Cardiac septum (tissue), 1 donor: ENCODE measurements at places on chromosomes 12 and 14.

DNA sequence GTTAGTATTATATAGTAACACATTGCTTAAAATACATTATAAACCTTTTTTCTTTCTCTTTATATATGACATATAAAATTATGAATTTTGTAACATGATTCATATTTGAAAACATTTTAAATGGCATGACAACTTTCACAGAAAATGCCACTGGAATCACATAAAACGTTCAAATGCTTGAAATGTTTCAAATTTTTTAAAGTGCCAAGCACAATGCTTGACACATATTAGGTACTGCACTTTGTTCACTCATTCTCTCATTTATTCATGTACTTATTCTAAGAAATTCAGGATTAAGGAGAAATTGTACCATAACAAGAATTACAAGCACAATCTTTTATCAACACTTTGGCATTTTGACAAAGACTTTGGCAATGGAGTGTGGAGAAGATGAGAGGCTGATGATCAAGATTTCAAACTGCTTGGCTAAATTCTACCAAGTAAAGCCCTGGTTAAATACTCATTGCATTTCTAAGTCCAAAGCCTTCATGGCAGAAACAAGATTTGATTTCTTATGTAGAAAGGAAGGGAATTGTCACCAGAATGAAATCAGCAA lies 232.2 kb downstream of the C12orf50 start:
- DNase-seq: no peak

DNA sequence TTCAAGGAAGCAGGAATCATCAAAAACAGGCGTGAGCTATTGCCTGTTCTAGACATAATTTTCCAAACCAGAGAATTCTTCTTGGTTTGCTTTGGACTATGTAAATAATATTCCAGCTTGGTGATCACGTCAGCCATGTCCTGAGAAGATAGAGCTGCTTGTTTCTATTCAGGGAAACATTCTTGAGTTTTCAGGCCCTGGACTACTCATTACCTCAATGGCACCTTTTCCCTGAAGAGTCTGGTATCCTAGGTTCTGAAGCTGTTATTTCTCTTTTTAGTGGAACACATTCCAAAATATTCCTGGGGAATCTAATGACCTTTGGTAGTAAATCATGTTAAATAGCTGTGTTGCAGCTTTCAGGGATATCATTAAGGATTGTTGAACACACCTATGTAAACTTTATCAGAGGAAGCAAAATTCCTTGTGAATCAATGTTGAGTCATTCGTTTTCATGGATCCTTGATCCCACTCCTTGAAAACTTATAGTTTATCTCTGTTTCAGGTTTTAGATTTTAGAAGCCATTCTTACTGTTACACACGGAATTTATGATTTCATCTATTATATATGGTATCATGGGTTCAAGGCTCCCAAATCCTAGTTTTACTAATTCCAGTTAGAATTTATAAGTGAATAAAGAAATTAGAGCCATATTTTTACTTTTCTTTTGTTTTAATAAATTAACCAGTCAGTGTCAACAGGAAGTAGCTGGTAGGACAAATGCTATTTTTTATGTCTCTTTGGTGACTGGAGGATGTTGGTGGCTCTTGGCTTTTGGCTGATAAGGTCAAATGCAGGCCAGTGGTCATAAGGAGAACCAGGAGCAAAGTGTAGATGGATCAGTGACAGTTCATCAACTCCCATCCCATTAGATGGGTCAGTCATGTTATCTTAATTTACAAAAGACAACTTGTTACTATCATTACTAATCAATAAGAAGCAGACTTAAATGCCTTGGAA lies 380.1 kb downstream of the ZFP36L1 start:
- DNase-seq: no peak

- no peak for DNase-seq
These were observed 2.1 kb upstream of the PTPRQ start for GRCh38 chr12:80441921-80442320.

DNA sequence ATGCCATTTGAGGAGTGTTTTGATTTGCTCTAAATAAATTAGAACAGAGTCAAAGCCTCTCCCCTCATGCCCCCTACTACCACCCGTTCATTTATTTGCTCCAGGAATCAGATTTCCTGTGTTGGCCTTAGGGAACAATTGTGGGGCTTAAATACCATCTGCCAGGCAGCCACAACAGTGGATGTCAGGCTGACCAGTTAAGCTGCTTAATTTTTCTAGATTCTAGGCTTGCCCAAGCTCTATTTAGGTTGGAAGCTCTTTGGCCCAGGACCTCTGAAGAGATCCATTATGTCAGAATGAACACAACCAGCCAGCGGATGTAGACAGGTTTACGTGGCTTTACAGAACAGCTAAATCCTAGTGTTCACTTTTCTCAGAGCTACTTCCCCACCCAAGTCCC lies 1.0 kb upstream of the TIMELESS start:
- no peak for DNase-seq

DNA sequence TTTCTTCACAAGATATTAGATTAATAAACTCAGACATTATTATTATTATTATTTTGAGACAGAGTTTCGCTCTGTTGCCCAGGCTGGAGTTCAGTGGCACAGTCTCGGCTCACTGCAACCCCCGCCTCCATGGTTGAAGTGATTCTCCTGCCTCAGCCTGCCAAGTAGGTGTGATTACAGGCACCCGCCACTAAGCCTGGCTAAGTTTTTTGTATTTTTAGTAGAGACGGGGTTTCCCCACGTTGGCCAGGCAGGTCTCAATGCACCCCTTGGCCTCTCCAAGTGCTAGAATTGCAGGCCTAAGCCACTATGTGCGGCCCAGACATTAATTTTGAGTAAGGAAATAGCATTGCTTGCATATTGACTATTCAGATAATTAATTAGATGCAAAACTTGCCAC lies 554.9 kb upstream of the LRFN5 start:
- no peak for DNase-seq

DNA sequence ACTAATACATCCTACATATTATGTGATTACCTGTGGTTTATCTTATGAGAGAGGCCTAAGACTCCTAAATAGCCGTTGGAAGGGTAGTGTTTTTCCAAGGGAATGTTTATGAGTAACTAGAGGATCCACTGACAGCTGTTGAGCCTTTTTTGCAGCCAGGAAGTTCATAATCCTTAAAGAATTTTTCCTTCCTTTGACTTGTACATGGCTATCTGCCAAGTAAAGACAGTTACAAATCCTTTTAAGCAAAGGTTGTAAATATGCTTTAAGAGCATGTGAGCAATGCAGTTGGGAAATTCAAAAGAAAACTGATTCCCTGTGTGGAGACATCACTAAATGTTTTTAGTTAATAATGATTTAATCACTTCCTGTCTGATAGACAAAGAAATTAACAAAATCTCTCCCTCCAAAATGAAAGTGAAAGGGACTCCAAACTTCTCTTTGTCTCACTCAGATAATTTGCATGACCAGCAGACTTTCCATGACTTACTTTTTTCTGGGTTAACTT lies 333.8 kb downstream of the PDZRN4 start:
- DNase-seq: no peak

GRCh38 chr14:93346926-93347721 lies at the start of gene COX8C:
Gene COX8C (plus strand): TSS chr14:93347182. CDS start chr14:93347269, 87 bp downstream.
- no peak for DNase-seq

DNA sequence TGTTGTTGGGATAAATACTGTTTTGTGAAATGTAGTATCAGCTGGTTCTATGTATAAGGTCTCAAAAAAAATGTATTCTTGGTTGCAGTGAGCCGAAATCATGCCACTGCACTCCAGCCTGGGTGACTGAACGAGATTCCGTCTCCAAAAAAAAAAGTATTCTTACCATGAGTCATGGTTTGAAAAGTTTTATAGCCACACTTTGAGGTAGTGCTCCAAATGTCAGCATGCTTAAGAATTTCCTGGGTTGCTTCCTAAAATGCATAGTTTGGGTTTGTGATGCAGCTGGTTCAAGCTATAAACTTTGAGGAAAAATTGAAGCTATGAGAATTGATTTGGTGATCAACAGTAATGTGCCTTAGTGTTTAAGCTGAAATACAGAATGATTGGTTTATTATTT lies 48.0 kb downstream of the ETNK1 start:
- no peak for DNase-seq

- DNase-seq: no peak
These were observed 651.1 kb upstream of the TBX3 start for GRCh38 chr12:115335048-115335447.

DNA sequence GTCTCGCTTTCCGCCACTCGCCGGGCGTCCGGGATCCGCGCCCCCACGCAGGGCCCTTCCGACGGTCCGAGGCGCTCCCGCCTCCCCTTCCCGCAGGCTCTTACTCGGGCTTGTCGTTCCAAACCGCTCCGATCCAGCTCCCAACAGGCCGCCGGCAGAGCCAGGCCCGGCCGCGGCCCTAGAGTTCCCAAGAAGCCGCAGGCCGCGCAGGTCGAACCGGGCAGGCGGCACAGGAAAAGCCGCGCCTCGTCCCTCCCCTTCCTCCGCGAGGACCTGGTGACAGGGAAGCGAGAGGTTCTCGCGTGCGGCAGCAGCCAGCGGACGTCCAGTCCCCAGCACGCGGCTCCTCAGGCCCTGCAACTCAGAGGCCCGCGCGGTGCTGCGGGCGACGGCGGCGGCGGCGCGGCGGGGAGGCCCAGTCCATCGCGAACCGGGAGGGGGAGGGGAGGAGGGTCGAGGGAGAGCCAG lies 272 bp downstream of the HECTD1 start:
- DNase-seq: no peak

DNA sequence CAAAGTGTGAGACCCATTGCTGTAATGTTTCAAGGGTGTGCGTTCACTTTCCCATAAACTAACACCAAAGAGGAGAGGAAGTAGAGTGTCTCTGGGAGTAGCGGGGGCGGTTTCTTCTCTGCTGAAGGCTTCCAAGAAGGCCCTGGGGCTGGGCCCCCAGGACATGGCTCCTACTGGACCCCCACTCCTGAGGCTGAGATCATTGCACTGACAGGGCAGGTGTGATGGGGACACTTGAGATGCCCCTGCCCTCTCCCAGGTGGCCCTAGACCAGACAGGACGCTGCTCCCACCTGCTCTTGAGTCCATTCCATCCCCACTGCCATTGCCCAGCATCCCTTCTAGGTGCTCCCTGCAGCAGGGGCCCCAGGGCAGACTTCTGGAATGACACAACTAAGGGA lies 20.1 kb downstream of the TMEM63C start:
- DNase-seq: no peak
